ENCODE measurements at places on chromosomes 4 and X.

DNA sequence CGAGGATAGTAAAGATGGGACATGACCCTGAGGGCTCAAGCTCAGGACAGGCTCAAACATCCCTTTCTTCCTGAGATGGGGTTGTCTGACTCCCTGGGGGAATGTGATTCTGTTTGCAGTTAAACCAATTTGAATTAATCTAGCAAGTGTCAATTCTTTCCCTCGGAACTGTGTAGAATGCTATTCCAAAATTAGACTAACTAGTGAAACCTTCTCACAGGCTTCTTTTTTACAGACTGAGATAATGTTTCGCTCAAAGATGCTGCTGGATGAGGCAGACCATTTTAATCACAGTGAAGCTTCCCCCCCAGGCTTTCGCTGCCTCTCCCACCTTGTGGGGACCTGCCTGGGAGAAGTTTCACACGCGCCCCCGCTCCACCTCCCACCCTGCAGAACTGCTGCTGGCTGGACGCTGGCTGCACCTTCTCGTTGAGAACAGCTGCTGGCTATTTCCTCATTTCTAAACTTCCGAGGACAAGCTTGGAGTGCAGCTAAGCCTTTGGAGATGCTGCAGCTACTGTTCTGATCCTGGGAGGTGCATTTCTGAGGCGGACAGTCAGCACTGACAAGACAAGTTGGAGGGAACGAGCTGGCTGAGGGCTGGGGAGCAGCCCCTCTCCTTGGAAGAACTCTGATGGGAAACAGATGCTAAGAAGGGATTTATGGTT lies 297.8 kb downstream of the RAPGEF2 start:
- DNase-seq, result no peak

DNA sequence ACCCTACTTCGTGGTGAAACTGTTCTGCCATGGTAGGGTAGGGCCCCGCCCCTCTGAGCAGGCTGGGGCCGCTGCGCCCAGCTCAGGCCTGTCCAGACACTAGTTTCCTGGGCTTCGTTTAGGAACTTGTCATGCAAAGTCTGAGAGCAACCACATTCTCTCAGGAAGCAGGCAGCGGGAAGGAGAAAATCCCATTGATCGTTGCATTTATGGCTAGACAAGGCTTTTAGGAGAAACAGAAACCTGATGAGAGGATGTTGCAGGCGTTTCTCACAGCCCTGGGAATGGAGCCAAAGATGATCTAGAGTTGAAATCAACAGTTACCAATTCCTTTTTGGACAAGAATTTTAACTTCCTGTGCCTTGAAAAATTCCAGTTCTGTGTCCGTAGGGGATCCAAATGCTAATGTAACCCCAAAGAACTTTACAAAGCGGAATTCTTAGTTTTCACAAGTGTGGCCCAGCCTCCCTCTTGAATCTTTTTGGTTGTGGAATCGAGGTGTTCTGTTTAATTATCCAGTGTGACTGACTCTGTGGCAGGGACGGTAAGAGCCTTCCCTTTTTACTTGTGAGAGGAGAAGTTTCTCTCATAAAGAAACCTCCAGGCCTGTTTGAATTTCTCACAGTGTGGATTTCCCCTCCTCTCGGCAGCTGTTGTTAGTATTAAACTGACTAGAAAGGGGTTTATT lies 4.5 kb upstream of the CXCL9 start:
- no peak for DNase-seq

GRCh38 chrX:68942840-68943239 lies 114.0 kb downstream of the EFNB1 start:
- no peak for DNase-seq

DNA sequence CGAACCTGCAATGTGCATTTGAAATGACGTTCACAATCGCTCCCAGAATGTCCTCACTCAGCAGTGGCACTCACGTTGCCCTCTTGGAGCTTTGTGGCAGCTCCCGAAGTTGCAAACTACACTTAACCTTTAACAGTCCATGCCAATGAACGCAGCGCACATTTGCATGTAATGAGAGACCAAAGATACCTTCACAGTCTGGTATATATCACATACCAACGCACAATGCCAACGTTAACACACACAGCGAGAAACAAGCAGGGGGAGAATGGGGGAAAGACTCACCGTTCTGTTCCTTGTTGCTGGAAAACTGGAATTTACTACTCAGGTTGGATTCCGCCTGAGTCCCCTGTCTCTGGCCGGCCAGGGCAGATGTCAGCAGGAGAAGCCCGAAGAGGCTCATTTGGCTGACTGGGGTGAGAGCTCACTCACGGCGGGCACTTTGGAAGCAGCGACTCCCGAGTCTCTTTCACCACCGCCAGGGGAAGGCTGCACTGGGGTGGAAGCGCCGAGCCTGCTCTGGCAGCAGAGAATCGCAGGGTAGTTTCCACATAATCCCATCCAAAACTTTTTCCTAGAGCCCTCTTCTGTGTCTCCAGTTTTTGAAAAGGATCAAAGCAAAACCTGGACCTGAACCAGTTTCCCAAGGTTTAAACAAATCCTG lies 966 bp downstream of the PDGFC start:
- DNase-seq, result peak; percentile 13

DNA sequence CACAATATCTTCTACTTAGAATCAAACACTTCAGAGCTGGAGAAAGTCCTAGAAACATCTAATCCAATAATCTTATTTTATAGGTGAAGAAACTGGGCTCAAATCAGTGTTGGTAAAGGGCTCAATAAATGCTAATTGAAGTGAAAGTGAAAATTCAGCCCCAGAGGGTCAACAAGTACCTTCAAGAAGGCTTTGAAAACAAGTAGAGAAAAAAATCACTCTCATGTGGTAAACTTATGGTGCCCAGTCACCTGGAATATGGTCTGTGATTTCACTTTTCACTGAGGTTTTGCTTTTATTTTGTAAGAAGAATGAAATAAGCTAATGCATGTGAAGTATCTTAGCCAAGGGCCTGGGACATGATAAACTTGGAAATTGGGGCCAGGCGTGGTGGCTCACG lies 29.1 kb upstream of the EIF4E start:
- DNase-seq, result no peak

DNA sequence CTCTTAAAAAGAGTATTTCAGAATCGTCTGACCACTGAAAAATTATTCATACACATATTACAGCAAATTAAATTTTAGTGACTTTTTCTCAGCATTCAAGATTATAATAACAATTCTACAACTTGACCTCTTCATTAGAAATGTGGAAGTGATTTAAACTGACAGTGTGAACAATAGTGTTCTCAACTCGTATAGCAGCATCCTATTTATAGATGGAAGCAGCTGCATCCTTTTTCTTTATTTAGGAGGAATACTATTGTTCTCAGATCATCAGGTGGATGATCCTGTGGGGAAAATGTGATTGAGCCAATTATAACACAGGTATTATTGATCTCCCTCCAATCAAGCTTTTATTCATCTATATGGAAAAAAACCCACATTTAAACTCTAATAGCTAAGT lies 56.7 kb downstream of the RAPGEF2 start:
- no peak for DNase-seq

GRCh38 chrX:77493677-77494553 lies 46.7 kb downstream of the FGF16 start:
- no peak for DNase-seq

DNA sequence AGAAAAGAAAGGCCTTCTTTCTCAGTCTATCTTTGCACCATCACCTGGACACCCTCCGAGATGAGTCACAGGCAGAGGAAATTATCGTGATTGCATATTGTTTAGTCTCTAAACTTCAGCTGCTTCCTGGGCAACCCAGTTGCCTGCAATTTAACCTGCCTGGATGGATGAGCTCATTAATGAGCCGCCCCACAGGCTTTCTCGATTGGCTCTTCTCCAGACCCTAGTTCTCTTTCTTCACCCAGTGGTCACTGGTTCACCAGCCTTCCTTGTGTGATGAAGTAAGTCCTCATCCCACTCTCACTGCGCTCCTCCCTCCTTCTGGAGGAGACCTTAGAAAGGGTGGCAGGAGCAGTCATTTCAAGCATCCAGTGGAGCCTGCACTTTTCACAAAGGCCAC lies 94.4 kb downstream of the SOWAHB start:
- DNase-seq, result no peak

GRCh38 chr4:147683188-147683591 lies 773 bp downstream of the PRMT9 start:
- DNase-seq, result peak; percentile 12

DNA sequence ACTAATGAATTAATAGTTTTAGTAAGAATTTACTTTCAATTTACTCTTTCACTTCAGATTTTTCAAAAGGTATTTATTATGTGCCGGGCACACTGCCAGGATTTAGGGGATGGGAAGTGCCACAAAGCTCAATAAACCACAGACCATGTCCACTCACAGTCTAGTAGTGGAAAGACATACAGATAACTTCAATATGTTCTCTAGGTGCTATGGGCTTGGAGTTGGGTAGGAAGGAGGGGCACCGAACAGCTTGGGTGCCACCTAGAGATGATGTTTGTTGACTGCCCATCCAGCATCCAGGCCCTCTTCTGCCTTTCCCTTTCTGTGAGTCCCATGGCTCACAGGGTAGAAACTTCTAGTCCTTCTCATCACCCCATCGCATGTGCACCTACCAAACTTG lies 17.8 kb downstream of the MFAP3L start:
- DNase-seq, result no peak

GRCh38 chr4:100130964-100131363 lies 59.3 kb downstream of the DDIT4L start:
- no peak for DNase-seq

DNA sequence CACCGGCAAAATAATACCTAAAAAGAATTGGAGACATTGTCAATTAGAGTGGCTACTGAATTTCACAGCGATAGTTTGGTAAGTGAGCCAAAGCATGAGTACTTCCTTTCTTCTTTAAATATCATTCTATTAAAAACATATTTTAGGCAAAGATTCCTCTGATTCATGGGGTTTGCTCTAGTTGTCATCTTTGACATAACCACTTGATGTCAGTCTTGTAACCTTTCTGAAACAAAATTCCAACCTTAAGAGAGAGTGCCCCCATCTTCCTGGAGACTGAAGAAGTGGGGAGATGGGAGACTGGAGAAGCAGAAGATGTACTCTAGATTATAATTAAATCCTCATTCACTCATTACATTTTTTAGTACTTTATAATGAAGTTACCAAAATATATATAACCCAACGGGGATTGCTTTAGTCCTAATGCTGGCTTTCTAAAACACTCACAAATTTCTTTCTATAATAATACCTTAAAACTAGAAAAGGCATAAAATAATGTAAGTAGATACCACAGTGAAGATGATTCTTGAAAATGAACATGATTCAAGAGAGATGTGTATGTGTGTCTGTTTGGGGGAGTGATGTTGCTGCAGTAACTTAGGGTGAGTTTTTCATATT lies 96.4 kb downstream of the EMCN start:
- no peak for DNase-seq

GRCh38 chr4:41853973-41854372 lies 81.3 kb upstream of the TMEM33 start:
- no peak for DNase-seq

GRCh38 chr4:100688368-100688767 lies 170.5 kb upstream of the EMCN start:
- no peak for DNase-seq

GRCh38 chrX:65837875-65838549 lies 170.6 kb downstream of the MSN start:
- no peak for DNase-seq

GRCh38 chrX:39532761-39533160 lies 565.0 kb downstream of the BCOR start:
- DNase-seq, result no peak

- peak; percentile 76 for DNase-seq
Observed at GRCh38 chr4:3442959-3443749, 1.4 kb downstream of the HGFAC start.

DNA sequence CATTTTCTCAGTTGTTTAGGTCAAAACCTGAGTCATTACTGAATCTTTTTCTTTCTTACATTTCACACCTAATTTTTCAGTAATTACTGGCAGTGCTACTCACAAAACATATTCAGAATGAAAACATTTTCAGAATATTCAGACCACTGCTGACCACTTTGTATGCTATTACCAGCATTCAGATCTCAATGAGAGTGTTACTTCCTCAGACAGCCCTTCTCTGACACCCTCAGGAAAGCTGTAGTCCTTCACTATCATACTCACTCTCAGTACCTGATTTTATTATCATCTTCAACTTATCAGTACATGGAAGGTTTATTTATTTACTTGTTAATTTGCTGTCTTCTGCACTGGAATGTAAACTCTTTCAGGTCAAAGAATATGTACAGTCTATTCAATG lies 12.3 kb upstream of the ALB start:
- DNase-seq, result no peak

DNA sequence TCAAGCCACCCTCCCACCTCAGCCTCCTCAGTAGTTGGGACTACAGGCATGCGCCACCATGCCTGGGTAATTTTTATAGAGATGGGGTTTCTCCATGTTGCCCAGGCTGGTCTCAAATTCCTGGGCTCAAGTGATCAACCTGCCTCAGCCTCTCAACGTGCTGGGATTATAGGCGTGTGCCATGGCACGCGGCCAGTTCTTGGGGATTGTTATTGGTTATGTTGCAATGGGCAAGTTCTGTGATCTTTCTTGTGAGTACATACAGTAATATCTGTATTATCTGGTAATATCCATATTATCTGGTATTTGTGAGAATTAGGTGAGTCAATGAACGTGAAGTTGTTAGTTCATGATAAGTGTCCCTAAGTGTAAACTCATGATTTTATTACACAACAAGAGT lies 90.3 kb upstream of the TBL1X start:
- DNase-seq, result no peak

- DNase-seq, result no peak
Observed at GRCh38 chrX:119427024-119427794, 28.1 kb downstream of the SLC25A43 start.

DNA sequence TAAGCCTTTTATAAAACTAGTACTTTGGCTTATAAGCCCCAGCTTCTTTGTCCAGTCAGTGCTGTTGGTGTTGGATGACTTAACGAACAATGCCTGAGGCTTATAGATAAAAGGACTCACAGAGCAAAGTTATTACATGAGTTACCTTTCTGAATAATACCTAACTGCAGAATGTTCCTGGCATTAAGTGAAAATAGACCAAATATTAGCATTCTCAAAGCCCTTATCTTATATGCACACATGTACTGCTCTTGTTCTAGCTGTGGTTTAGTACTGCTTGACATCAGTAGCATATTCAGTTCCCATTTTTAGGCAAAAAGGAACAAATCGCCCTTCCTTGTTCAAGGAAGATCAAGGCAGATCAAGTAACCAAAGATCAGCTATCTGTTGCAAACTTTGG lies 131.6 kb downstream of the ZNF330 start:
- DNase-seq, result no peak

- DNase-seq, result no peak
Observed at GRCh38 chr4:155249016-155249566, 40.7 kb downstream of the NPY2R start.
